A549 (cell line): ENCODE measurements at places on chromosomes 1 and 21. TPM values are rescaled to one million over a fixed set of nuclear protein-coding genes. Genes with fewer than 3 reads are reported as not detected.

Gene DUSP12
- polyA plus RNA-seq: 47.3 to 50.2 TPM (median 49.6 TPM) in 3 replicates

Gene RORC
- 0.06 TPM in 1 of 3 replicates, not detected in the others for polyA plus RNA-seq

Gene A3GALT2
- polyA plus RNA-seq: not detected in 3 replicates

Gene ERICH3
- not detected in 3 replicates for polyA plus RNA-seq

Gene TEX38
- polyA plus RNA-seq: not detected in 3 replicates

Gene KMO
- polyA plus RNA-seq: 0.30 to 0.36 TPM (median 0.35 TPM) in 3 replicates

Gene DDR2
- polyA plus RNA-seq: 0.12 to 0.14 TPM (median 0.14 TPM) in 3 replicates

Gene FCRLB
- 0.48 to 0.62 TPM (median 0.54 TPM) in 3 replicates for polyA plus RNA-seq

Gene INSRR
- not detected in 3 replicates for polyA plus RNA-seq

Gene FTCD
- not detected in 3 replicates for polyA plus RNA-seq

Gene ADAMTS5
- not detected in 3 replicates for polyA plus RNA-seq
